ENCODE measurements at places on chromosomes 7 and 10.

GRCh38 chr7:107945332-107945731, 54.3 kb downstream of the DLD start:
- no peak for DNase-seq

DNA sequence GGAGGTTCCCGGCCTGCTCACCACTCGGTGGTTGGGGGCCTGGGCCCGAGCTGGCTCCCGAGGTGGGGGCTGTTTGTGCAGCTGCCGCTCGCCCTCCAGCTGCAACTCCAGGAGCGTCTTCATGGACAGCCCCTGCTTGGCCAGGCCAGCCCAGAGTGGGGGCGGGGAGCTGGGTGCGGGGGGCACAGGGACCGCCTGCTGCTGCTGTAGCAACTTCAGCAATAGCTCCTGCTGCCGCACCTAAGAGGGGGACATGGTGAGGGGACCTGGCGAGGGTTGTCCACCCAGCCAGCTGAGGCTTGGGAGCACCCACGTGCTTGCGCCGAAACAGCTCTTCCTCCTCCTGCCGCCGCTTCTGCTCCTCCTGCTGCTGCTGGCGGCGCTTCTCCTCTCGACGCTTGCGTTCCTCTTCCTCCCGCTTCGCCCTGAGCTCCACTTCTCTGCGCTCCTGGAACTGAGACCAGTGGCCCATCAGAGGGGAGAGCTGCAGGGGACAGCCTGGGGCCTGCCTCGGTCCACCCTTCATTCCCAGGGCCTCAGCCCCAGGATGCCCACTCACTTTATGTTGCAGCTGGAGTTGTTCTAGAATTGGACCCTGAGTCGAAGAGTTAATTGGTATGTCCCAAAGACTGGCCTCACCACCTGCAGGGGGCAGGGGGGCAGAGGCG, 9.6 kb downstream of the GNB2 start:
- DNase-seq, result no peak

DNA sequence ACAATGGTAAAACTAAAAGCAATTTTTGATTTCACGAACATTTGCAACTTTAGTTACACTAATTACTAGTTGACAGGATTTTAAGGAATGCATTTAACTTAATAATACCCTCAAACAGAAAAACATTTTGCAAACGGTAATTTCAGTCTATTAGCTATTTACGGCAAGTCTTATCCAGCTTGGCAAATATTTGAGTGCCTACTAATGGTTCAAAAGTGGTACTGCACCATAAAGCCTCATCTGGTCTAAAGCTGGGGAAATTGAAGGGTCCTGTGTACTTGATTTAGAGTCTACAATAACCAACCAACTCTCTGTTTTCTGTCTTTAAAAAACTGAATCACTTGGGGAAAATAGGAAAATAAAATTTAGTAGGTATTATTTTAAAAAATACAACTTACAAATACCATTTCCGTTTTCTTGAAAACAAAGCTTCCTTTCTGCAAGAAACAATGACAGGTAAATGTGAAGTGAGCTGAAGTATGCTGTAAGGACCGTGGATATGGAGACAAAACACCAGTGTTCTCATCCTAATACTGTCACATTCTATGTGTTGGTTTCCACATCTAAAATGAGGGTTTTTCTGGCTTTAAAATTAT, 142.3 kb downstream of the VPS50 start:
- no peak for DNase-seq

GRCh38 chr7:116518961-116519360, 5.9 kb upstream of the CAV1 start:
- no peak for DNase-seq

- no peak for DNase-seq
Measured at GRCh38 chr7:43443381-43443780, 139.5 kb upstream of the STK17A start.

DNA sequence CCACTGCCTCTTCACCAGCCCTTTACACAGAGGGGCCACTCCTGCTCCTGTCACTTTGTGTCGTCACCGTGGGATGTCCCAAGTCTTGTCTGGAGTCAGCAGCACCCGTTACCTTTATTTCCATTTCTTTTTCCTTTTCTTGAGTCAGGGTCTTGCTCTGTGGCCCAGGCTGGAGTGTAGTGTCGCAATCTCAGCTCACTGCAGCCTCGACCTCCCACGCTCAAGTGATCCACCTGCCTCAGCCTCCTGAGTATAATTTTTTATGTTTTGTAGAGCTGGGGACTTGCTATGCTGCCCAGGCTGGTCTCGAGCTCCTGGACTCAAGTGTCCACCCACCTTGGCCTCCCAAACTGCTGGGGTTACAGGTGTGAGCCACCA, 28.6 kb upstream of the ADGRA1 start:
- DNase-seq, result no peak

DNA sequence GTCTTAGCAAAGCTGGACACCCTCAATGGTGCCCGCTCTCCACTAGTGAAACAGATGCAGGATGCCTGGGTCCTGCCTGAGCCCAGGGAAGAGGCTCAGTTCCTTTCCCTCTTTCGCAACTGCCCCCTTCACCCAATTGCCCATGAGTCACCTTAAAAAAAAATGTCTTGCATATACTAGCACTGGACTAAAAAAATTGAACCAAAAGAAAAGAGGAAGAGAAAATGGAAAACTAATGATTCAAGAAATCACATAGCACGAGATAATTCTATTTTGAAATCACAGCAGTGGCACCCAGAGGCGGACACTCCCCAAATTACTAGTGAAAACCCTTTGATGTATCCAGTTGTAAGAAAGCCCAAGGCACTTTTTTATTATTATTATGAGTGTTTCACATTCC, 972.5 kb downstream of the LRMDA start:
- no peak for DNase-seq

GRCh38 chr10:128115356-128115755, 10.9 kb downstream of the MKI67 start:
- no peak for DNase-seq

GRCh38 chr7:151876899-151877777, at the start of gene PRKAG2:
Gene PRKAG2, minus strand, starts transcription at chr7:151877115. Its CDS starts 495 bp downstream, at chr7:151876620.
- DNase-seq, result peak; percentile 61

GRCh38 chr10:14742382-14742781, 32.3 kb downstream of the FAM107B start:
- DNase-seq, result no peak

Measured in stimulated activated CD4-positive, alpha-beta T cell treated with anti-CD3 and anti-CD28 coated beads, TNF-alpha, amount 100 ng/mL, for 4 hours (primary cell).